Stimulated activated CD4-positive, alpha-beta T cell treated with anti-CD3 and anti-CD28 coated beads, Interleukin-1b, Interleukin-23, amount 100 ng/mL, for 48 hours (primary cell): ENCODE measurements at places on chromosomes 13 and 19.

DNA sequence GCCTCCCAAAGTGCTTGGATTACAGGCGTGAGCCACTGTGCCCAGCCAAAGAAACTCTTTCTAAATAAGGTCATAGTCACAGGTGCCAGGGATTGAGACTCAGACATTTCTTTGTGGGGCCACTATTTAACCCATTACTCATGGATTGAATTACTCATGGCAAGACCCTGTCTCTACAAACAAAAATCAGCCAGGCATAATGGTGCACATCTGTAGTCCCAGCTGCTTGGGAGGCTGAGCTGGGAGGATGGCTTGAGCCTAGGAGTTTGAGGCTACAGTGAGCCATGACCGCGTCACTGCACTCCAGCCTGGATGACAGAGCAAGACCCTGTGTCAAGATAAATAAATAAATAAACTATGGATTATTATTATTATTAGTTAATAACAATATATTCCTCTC, 3.6 kb upstream of the KLF2 start:
- DNase-seq = no peak

GRCh38 chr19:5826531-5827341, 12.8 kb downstream of the FUT6 start:
- no peak for DNase-seq

GRCh38 chr19:46000491-46001246, 5.4 kb downstream of the CCDC61 start:
- DNase-seq = peak; percentile 61

DNA sequence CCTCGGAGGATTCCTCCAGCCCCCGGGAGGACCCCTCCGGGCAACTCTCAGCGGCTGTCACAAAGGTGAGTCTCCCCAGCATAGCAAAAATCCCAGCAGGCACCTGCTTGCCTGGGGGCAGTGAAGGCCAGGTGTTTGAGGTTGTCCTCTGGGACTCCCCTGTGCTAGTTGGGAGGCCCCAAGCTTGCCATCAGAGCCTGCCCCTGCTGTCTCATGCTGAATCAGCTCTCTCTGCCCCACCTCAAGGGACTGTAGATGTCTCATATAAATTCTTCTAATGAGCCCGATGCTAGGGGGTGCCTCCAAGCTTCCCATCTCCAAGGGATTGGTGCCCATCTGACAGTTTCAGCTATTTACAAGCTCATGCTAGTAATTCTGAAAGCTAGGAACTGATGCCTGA, 53.6 kb downstream of the NWD1 start:
- DNase-seq = no peak

GRCh38 chr13:24276861-24277260, 32.5 kb upstream of the C1QTNF9 start:
- no peak for DNase-seq

DNA sequence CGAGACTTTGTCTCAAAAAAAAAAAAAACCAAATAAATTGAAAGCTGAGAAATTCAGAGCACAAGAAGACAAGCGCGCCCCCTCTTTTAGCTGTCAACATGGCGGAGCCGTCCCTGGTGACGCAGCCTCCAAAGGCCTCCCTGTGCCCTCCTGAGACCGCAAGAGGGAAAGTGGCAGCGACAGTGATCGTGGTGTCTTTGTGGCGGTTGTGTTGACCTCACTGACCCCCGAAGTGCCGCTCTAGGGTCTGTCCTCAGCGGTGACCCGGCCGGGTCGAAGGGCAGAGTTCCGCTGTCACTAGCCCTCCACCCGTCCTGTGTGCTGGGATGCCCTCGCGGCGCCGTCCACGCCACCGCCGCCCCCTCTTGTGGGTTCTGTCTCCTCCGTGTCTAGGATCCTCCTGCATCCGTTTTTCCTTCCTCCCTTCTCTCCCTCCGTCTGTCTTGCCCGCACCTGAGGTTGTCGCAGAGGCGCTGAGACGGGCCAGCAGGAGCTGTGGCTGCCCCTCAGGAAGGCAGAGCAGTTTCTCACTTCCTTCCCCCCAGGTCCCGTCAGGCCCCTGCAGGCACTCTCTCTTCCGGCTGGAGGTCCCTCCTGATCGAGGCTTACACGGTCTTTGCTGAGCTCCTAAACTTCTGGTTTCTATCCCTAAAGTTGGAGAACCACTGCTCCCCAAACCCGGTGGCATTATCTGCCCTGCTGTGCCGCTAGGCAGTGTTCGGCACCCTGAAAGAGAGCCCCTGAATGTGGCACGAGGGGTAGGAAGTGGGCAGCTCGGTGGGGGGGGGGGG, 7.2 kb downstream of the UHRF1 start:
- DNase-seq = peak; percentile 25

DNA sequence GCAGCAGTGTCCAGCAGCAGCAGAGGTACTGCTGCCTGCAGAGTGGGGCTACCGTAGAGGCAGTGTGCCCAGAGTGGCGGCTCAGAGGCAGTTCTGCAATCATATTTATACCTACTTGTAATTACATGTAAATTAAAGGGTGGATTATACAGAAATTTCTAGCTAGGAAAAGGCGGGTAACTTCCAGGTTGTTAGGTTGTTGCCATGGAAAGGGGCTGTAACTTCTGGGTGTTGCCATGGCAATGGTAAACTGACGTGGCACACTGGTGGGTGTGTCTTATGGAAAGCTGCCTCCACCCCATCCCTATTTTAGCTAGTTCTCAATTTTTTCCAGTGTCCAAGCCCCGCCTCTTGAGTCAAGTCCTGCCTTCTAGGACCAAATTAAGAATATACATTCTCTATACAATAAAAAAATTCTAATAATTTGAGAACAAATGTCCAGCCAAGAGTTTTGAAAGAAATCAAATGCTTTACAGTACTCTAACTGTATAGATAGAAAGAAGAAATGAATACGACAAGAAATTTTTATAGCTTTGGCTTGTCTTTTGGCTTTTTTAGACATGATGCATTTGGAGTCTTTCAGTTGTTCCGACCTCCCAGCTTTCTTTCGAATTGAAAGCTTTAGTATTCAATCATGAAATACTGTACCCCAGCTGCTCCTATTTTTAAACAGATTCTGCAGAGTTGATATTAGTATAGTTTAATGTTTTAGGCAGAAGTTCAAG, 816.6 kb downstream of the DIAPH3 start:
- no peak for DNase-seq

DNA sequence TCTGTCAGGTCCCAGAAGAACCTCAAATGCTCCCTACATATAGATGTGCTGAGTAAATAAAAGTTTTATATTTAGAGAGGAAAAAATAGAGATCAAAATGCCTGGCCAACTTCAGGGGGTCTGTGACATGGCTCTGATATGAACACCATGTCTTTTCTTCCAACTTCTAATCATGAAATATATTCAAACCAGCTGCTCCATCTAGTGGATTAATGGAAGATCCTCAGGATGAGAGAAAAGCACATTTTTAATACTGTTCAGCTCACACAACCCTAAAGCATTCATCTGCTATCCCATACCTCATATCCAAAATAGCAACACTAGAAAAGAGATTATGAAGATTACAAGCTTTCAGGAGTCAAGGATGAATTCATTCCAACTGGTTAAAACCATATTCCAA, 56.0 kb upstream of the DOCK9 start:
- no peak for DNase-seq

DNA sequence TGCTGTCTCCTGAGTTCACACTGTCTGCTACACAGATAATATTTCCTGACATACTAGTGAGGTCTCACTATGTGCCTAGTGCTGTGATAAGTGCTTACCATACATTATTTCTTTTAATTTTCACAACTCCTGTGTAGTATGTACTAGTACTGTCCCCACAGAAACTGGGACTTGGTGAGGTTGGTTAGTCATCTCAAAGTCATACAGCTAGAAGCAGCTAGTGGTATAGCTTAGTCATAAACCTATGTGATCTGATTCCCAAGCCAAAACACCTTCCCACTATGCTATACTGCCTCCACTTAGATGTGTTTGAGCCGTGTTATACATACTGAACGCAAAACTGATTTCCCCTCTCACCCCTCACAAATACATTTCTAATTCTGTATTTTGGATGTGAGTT, 10.5 kb downstream of the MTMR6 start:
- DNase-seq = peak; percentile 10

GRCh38 chr13:25860265-25860664, 191.6 kb downstream of the SHISA2 start:
- no peak for DNase-seq

- no peak for DNase-seq
These were observed 79.5 kb downstream of the KLF5 start for GRCh38 chr13:73138276-73138637.

DNA sequence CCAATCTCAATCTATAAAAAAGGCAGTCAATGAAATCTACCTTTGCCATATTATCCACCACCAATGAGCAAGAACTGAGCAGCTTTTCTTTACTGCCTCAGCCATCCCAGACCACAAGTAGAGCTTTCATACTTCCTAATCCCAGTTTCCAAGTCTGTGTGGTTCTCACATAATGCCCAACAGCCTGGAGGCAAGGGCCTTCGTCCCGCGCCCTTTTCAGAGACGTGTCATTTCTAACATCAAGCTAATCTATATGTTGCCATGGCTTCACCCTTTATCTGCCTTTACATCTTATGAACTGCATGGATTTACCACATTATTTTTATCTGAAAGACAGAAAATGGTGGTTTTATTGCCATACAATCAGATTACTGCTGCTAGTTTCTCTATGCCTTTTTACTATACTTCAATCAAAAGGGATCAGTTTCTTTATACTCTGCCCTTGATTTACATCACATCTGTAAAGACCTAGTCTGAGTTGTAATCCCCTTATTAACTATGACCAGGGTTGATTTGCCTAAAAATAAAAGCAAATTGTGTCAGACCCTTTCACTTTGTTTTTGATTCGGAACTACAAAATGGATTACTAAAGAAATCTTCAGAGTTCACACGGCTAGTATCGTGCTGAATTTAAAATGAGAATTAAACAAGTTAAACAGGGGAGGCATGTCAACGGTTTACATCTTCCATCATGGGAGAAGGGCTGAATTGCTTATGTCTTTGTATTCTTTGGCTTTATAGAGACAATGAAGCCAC, 5.9 kb downstream of the EFNB2 start:
- no peak for DNase-seq

- no peak for DNase-seq
These were observed 3.8 kb upstream of the KCNJ14 start for GRCh38 chr19:48451624-48452023.

DNA sequence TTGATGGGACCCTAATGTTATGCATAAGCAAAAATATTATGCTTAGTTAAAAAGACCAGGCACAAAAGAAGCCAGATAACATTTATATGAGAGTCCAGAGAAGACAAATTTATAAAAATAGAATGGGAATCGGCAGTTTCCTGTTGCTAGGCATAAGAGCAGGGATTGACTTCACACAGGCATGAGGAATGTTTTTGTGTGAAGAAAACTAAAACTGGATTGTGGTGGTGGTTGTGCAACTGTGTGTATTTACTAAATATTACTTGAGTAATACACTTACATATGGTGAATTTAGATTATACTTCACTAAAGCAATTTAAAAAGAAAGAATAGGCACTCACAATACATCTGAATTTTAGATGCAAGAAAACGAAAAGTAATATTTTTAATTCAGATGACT, 108.3 kb downstream of the SLITRK1 start:
- DNase-seq = no peak

- no peak for DNase-seq
These were observed 303.3 kb downstream of the POU4F1 start for GRCh38 chr13:78299832-78300623.

DNA sequence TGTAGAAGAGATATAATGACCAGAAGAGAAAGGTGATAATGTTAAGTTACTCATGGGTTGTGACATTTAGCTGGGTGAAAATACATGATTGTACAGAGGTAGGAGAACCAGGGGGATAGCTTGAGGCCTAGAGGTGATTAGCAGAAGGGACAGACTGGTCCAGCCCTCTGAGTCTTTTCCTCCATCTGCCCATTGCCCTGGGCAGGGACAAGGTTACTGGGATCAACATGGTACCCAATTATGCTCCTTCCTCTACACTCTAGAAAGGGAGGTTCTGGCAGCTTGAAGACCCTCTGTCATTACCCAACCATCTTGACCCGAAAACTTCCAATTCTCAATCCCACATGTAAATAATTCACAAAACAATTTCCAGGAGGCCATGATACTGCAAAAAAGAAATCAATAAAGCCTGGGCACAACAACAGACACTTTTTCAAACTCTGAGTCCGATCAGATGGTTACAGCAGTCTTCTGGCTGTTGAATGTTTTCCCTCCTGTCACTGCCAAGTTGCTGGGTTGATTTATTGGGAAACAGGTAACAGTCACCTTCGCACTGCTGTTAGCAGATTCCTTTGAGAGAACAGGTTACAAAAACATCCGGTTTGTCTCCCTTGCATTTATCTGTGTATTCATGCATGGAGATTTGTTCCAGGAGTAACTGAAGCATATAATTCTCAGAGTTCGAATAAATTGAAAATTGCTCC, 239.1 kb upstream of the HTR2A start:
- DNase-seq = no peak

- DNase-seq = peak; percentile 43
These were observed 84.0 kb downstream of the MZT1 start for GRCh38 chr13:72643311-72643989.

DNA sequence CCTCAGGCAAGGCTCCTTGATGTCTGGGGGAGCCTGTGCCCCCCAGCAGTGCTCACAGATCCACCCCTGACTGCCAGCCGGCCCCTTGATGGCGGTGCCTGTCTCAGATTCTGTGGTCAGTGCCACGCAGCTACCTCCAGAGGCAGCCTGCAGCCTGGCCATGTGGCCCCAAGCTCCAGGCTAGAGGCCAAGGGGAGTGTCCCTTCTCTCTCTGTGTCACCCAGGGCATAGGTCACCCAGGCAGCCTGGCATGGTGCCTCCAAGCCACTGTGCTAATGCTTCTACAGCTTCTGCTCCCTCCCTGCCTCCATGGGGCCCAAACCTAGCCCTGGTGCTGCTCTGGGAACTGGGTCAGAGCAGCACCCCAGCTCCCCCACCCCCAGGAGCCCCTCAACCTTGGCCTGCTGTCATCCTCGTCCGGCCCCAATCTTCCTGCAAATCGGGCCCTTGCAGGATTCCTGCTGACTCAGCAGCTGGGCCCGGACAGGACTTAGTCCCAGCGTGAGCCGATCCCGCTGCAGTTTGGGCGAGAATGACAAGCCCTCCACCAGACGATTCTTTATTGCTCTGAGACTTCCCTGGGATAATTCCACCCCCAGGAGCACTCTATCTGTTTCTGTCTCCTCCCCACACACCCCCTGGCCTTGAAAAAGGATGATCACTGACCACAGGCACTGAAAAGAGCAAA, 2.8 kb upstream of the ARL11 start:
- DNase-seq = no peak

- no peak for DNase-seq
These were observed 144.5 kb downstream of the CYSLTR2 start for GRCh38 chr13:48798180-48798579.

GRCh38 chr19:1279782-1280341, 4.5 kb downstream of the FAM174C start:
- DNase-seq = peak; percentile 77

DNA sequence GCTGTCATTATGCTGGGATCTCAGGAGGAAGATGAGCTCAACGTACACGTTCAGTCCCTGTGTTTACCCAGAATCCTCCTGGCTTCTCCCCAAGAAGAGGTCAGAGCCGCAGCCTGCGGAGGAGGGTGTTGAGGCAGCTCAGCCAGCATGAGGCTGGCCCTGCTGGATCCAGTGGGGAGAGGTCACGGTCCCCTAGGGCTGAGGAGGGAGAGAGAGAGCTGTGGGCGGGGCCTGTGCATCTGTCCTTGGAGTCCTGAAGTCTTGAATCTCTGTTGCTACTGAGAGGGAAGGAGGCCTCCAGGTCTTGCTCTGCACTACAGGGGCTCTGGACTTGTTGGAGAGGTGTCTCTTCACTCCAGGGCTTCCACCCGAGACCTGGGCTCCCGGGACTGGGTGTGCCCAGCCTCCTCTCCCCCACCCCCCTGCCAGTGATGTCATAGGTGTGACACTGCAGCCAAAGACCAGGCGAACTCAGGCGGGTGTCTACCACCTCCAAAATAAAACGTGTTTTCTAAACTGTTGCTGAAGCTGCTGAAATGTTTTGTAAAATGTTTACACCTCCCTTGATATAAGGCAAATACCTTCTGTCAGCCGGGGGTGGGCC, 77.9 kb upstream of the KCTD15 start:
- DNase-seq = no peak
